ENCODE measurements at places on chromosomes 5 and 9. TPM values are rescaled to one million over a fixed set of nuclear protein-coding genes. Genes with fewer than 3 reads are reported as not detected.

GRCh38 chr9:106918825-106919509 lies 56.0 kb downstream of the ZNF462 start:
- no peak for DNase-seq

DNA sequence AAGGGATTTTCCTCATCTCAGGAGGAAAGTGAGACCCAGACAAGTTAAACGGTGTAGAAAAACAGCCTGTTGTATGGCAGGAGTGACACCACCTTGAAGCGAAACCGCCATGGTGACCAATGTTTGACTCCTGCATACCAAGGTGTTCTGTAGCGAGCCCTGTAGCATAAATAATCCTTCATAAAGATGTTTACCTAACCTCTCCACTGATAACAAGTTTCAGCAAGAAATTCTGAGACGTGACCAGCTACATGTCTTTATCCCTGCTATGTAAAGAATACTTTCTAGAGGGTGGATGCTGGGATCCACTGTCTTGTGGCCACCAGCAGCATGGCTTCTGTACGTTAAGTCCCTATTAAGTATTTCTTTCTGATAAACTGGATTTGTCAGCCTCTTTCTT lies 148.1 kb downstream of the MPDZ start:
- DNase-seq, result no peak

- peak; percentile 26 for DNase-seq
Measured at GRCh38 chr9:114691046-114691955, 9.3 kb upstream of the TEX48 start.

GRCh38 chr9:113899205-113899604 lies 23.1 kb downstream of the ZNF618 start:
- no peak for DNase-seq

GRCh38 chr5:67335426-67335825 lies 138.8 kb upstream of the CD180 start:
- no peak for DNase-seq

GRCh38 chr5:174383210-174384167 lies 338.0 kb downstream of the NSG2 start:
- no peak for DNase-seq

FBXW2 gene
- total RNA-seq, result 55.7 TPM

All from dermis blood vessel endothelial cell (primary cell).